Thoracic aorta (tissue), 2 donors: ENCODE measurements at places on chromosomes 7 and 10. TPM values are rescaled to one million over a fixed set of nuclear protein-coding genes. Genes with fewer than 3 reads are reported as not detected.

DDX50 gene
- 33.9 TPM for total RNA-seq

VOPP1 gene
- total RNA-seq: 88.9 TPM

PMPCB gene
- total RNA-seq: 37.8 TPM

LMOD2 gene
- not detected for total RNA-seq

SPDYE5 gene
- not detected for total RNA-seq

FRMD4A gene
- total RNA-seq: 81.0 TPM

SFTPA2 gene
- total RNA-seq: not detected

PRKAR2B gene
- total RNA-seq: 5.3 TPM

PHKG1 gene
- 10.9 TPM for total RNA-seq

C7orf33 gene
- not detected for total RNA-seq

SPDYE2B gene
- not detected for total RNA-seq

ZNF853 gene
- total RNA-seq: 12.7 TPM

DNA sequence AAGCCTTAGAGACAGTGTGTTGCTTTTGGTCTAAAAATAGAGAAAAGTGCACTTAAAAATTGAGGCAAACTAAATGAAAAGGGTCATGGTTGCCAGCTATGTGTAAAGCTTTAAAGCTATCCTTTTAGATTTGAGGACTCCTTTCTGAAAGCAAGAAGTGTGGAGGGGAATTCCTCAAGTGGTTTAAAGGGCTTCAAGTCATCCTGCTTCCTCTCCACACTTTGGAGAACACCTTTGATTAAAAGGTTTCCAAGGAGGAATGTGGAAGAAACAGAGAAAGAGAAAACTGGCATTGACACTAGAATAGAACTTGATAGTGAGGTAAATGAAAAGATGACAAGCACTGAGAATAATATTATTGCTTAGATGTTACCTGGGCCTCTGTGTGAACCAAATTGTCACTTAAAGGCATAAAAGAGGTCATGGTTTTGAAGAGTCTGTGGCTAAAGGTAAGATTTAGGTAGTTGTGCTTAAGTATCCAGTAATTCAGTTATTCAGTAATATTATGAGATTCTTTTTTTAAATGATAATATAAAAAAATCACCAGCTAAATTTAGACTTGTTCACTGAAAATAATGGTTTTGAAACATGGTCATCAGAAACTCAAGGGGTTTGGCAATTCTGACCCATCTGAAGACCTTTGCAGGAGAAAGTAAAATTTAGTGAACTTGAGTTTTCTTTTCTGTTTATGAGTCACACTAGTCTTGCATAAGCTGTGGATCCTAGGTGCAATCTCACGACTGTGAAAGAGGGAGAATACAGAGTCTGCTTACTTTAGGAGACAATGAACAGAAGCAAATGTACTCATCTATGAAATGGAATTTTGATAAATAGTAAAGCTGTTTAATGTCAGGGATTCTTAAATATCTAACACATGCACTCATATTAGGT lies 466.0 kb downstream of the KIF20B start:
- no peak for DNase-seq

- DNase-seq: no peak
Measured at GRCh38 chr7:9575716-9576115, 1142.3 kb downstream of the NXPH1 start.

DNA sequence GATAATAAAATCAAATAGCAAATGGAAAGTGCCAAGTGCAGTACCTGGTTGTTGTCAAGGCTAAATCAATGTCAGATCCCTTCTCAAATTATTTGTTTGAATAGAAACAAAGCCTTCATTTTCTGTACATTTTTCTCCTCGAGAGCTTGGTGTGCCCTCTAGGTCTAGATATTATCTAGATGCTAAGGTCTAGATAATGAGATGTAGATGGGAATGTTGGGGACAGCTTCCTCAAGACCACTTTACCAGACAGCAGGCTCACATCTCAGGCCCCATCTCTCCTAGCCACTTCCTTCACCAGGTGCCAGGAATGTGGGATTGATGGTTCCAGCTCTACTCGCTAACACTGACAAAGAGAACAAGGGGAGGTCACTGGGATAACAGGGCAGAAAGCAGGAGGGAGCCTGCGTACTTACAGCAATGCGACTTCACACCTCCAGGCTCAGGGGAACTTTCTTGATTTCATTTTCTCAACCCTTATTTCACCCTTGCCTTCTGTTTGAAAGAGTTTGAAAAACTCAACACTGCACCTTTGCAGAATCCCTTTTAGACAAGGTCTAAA lies 451.4 kb upstream of the VSTM2A start:
- DNase-seq: no peak

- DNase-seq: no peak
Measured at GRCh38 chr7:157587805-157588560, 251.2 kb downstream of the DNAJB6 start.

GRCh38 chr10:131889755-131890154 lies 11.1 kb upstream of the PPP2R2D start:
- no peak for DNase-seq

GRCh38 chr7:123190109-123190831 lies 9.5 kb downstream of the SLC13A1 start:
- DNase-seq: no peak

GRCh38 chr7:151181011-151181431 lies 6.0 kb downstream of the ASB10 start:
- DNase-seq: no peak

DNA sequence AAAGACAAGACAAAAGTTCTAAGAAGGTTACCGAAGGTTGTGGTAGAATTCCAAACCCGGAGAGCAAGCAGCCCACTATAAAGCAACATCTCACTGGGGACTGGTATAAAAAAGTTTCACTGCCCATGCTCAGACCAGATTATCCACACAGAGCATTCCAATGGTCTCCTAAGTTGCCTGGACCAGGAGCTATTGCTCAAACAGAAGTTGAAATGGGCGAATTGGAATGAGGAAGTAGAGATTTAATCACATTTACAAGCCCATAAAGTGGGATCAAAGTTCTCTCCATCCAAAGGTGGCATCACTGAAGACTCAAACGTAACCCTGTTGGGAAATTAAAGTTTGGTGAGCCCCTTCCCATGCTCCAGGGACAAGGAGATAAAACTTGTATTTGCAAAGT lies 19.8 kb downstream of the OR2F1 start:
- no peak for DNase-seq

DNA sequence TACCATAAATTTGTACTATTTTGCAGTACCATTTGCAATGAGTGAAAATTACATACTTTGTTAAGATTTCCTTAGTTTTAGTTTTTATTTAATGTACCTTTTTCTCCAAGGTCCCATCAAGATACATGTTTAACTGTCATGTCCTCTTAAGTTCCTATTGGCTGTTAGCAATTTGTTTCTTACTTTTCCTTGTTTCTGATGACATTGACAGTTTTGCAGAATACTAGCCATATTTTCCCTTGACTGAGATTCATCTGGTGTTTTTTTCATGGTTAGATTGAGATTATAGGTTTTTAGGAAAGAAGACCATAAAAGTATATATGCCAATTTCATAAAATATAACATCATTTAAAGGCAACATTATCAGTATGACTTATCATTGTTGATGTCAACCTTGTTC lies 376.8 kb upstream of the STEAP1 start:
- DNase-seq: no peak

DNA sequence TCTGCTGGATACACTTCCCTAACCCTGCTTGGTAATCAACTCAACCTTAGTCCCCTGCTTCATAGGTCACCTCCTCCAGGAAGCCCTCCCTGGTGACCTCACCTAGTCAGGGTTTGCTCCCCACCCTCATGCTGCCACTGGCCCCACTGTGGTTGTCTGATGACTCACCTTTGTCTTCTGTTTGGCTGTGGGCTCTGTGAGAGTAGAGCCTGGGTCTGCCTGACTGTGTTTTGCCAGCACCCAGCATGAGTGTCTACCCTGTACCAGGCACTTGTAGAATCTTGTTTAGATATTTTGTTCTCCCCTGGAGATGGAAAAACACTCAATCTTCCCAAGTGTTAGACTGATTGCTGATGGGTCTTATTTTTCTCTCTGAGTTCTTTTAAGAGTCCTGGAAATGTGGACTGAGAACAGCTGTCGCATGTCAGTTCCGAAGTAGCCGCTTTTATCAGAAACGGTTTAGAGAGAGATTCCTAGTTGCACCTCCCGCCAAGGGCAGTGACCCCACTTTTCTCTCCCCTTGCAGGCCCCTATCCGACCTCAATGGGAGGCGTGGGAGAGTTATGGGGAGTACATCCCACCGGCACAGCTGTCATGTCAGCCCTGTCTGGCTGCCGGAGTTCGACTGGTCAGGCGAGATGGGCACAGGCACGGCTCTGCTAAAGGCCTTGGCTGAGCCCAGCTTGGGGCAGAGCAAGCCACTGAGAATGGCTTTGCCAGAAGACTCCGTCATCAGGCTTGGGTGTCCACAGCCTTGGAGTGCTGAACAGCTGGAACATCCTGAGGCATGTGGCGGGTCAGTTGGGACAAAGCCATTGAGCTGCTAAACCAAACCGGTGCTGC lies 134.3 kb downstream of the GRK5 start:
- no peak for DNase-seq

GRCh38 chr10:48684792-48685623 lies at the start of gene WDFY4:
WDFY4 (plus strand) TSS chr10:48684873; CDS start chr10:48709733, 24,860 bp downstream.
- no peak for DNase-seq

- DNase-seq: no peak
Measured at GRCh38 chr10:22319980-22320558, 830 bp upstream of the BMI1 start.

GRCh38 chr10:132376394-132376851 lies 20.6 kb upstream of the PWWP2B start:
- no peak for DNase-seq

- DNase-seq: no peak
Measured at GRCh38 chr7:4098169-4098568, 583.9 kb upstream of the FOXK1 start.

DNA sequence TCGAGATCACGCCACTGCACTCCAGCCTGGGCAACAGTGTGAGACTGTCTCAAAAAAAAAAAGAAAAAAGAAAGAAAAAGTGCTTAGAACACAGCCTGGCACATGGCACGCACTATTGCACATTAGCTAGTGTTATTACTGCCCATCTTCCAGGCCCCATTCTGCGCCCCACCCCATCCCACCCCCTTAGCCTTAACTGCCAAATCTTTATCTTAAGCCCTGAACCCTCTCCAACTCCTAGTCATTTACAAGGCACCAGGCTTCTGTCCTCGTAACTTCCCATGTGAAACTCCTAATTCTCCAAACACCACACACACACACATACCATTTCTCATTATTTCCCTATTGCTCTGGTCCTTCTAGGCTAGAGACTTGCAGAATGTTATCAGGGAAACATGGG lies 4.8 kb downstream of the FRAT2 start:
- no peak for DNase-seq

DNA sequence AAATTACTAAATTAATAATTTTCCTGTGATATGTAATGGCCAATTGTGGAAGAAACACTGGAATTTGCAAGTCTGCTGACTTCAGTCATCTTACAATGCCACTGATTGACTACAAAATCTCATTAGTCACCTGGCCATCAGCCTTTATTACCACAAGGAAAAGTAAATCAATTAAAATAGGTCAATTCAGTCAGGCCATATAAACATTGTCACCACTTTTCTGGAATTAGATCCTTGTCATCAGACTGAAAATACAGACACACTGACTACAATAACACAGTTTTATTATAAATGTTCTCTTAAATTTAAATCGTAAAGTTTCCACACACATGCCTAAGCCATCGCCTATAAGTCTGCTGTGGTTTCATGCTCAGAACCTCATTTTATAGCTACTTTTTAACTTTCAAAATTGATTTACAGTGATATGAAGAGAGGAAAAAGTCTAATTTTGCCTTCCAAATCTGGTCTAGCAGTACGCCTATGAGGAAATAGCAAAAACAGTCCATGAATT lies 54.2 kb downstream of the RTKN2 start:
- no peak for DNase-seq

GRCh38 chr7:97381815-97382554 lies 264.5 kb downstream of the SDHAF3 start:
- DNase-seq: no peak

DNA sequence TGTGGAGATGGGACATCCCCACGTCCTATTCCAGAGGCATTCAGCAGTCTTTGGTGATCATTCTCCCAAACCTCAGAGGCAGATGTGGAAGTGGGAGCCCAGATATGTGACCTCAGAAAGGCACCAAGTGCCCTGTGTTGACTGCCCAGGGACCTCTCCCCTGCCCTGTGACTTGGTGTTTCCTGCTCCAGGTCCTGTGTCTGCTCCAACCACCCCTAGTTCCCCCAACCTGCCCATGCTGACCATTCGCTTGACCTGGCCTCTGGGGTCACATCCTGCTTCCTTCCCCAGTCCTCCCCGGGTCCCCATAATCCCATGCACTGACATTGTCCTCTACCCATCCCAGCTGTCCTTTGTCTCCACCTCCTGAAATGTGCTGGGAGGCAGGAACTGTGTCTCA lies 7.6 kb downstream of the CYP26A1 start:
- DNase-seq: no peak

DNA sequence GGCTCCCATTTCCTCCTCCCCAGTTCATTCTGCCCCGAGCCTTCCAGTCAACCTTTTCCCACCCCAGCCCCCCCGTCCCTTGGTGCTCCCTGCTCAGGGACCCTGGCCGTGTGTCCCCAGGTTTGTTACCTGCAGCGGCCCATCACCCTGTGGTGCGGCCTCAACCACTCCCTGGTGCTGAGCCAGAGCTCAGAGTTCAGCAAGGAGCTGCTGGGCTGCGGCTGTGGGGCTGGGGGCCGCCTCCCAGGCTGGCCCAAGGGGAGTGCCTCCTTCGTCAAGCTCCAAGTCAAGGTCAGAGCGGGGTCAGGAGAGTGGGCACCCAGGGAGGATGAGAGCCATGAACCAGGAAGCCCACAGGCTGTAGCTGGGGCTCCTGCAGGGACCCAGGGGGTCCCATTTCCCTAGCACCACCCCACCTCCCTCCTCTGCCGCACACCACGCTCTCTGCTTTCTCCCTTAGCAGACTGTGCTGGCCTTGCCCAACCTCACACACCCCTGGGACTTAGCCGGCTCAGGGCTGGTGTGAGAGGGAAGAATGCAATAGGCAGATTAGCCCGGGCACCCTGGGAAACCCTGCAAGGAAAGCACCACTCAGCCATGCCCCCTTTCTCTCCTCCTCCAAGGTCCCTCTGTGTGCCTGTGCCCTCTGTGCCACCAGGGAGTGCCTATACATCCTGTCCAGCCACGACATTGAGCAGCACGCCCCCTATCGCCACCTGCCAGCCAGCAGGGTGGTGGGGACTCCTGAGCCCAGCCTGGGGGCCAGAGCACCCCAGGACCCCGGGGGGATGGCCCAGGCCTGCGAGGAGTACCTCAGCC lies 2.0 kb upstream of the PCOLCE start:
- DNase-seq: no peak

GRCh38 chr10:30804478-30805055 lies 175.0 kb upstream of the LYZL2 start:
- no peak for DNase-seq

- no peak for DNase-seq
Measured at GRCh38 chr10:27889518-27889917, 109.4 kb downstream of the ODAD2 start.

DNA sequence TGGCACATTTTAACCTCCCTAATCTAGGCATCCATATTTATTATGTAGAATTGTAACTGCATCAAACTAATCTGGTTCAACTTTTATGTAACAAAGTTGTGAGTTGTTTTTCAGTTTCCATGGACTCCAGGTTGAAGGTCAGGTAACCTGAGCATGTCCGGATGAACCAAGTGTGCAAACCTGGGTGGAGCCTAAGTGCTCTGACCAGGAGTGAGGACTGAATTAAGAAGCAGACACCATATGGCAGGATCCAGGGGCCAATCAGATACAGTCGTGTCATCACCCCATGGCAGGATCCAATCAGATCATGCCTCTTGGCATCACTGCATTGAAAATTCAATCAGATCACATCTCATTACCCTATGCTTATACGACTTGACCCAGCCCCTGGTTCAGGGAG lies 41.2 kb upstream of the PHYHIPL start:
- DNase-seq: no peak
